ENCODE measurements at places on chromosomes 2 and 18.

DNA sequence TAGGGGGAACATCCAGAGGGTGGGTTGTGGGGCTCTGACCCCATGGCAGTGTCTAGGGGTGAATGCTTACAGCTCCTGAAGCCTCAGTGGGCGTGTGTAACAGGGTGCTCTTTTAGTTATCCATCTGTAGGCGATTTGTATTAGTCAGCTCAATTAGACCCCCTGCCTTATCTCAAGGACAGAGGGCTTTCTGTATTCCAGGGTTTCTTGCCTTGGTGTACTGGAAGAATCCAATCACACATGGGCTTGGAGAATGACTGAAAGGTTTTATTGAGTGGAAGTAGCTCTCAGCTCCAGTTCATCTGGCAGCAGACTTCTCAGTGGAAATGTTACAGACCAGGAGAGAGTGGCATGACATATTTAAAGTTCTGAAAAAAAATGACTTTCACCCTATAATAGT lies 334.0 kb upstream of the GCFC2 start:
- DNase-seq = no peak

DNA sequence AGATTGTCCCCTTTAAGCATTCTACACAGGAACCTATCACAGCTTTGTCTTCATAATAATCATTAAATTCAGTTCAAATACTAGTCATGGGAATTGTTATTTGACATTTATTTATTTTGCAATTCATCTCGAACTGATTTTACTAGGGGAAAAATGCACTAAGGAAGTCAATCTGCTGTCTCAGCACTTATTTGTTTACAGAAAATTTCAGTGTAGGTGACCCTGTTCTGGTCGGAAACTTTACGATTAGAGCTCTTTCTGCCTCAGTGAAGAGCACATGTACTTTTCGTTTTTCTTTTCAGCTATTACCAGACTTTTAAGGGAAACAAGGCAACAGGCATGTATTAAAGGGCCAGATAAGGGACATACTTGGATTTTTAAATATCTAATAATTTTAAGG lies 1405.7 kb upstream of the ZEB2 start:
- no peak for DNase-seq

GRCh38 chr2:176573612-176574483 lies 304.6 kb downstream of the MTX2 start:
- DNase-seq = no peak

DNA sequence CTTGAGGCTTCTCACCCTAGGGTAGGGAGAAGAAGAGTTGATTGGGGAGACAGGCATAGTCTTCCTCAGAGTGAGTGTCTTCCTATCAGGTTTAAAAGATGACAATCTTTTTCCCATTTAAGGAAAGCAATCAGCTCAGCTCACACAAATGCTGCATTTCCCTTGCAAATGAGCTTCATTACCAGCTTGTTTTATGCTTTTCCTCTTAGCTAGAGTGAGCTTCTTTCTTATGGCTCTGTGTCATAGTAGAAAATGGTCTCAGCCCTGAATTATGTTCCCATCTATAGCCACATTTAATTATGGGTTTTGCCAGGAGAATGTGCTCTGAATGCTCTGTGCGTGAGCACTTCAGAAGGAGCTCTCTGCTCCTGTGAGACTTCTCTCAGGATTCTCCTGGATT lies 112.8 kb upstream of the NCK2 start:
- DNase-seq = no peak

DNA sequence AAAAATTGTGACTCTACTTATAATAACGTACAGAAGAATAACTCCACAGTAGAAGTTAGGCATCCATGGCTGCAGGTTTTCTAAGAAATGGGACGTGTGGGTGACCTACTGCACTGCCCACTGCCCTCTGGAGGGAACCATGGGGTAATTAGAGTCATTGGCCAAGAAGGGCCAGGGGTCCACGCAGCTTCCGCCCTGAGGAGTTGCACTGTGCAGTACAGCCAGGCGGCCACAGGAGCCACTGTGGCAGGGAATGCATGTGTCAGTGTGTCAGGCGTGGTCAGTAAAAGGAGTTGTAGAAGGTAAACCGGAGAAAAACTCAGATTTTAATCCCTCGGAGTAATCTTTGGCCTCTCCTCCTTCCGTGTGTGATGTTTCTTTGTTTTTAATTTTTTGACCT lies 24.8 kb downstream of the NCK2 start:
- no peak for DNase-seq

GRCh38 chr18:29849144-29849543 lies 1193.4 kb downstream of the DSC3 start:
- peak; percentile 33 for DNase-seq

DNA sequence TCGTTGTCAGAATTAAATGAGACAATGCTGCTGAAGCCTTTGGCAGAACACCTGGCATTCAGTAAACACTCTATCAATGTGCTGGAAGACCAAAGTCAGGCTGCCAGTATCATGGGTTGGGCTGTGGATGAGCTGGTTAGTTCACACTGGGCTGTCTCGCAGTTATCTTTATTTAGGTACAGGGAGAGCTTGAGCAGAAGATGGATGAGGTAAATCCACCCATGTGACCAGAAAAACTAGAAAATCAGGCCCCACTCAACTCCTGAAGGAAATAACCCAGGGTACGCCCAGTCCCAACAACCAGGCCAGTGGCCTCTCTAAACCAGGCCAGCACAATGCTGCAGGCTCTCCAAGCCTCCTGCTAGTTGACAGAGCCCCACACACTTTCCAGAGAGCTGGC lies 330.3 kb downstream of the TNS1 start:
- DNase-seq = no peak

GRCh38 chr2:60441800-60442199 lies 111.7 kb downstream of the BCL11A start:
- no peak for DNase-seq

DNA sequence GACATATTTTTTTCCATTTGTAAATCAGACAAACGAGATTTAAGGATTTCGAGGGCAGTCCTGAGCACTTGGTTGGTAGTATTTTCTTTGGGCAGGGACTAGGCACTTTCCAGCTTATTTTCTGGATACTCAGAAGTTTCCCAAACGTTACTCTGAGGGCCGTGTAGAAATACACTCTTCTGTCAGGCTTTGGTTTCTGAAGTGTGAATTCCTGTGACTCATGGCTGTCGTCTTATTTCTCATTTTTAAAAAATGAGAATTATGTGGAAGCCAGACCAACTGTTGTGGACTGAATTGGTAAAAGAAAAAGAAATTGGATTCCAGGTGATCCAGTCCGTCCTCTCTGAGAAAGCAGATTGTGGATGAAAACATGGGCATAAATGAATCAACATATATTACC lies 658.6 kb upstream of the FANCL start:
- DNase-seq = peak; percentile 79

- no peak for DNase-seq
Measured at GRCh38 chr2:161898633-161899032, 175.4 kb downstream of the DPP4 start.

DNA sequence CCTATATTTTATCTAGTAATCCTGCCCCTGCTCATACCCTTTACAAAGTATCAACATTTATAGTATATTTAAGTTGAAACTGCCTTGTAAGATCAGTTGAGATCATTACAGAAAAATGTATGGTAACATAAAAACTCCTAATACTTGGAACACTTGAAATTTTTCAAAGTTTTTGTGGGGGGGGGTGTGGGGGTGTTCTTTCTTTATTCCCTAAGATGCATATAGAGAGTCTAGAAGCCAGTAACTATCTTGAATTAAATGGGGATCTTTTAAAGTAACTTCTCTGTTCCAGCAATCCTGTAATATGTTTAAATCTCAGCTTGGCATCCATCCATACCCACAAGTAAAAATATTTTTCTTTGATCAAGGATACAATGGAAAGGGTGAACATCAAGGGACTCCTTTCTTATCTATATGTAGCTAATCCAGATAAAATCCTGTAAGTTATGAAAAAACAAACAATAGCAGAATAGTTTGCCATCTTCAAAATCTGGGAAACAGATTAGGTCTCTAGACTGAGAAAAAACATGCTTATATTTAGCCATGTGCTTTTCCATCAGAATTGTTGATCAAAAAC lies 455.3 kb downstream of the MEIS1 start:
- no peak for DNase-seq

GRCh38 chr2:216426166-216426777 lies 14.0 kb downstream of the SMARCAL1 start:
- peak; percentile 71 for DNase-seq

GRCh38 chr2:1816414-1816911 lies 72.1 kb upstream of the PXDN start:
- DNase-seq = peak; percentile 79
